Stimulated activated CD4-positive, alpha-beta T cell treated with anti-CD3 and anti-CD28 coated beads, Interleukin-1b, Interleukin-23, amount 100 ng/mL, for 1 hour (primary cell): ENCODE measurements at places on chromosomes 3 and 15.

- no peak for DNase-seq
These were observed 60.7 kb upstream of the CMTM8 start for GRCh38 chr3:32177702-32178198.

DNA sequence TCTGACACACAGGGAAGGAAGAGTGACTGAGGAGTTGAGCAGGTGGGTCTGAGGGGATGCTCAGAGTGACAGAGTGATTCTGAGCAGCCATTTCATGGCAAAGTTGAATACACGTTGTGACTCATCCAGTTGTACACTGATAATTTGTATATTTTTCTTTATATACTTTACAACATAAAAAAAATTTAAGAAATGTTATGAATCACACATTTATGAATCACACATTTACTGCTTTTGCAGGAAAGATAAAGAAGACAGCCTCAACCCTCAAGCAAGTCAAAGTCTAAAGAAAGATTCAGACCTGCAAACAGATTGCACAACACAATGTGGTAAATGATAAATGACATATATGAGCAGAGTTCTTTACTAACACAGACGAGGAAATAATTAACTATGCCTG lies 21.0 kb upstream of the CHMP2B start:
- DNase-seq, result no peak

DNA sequence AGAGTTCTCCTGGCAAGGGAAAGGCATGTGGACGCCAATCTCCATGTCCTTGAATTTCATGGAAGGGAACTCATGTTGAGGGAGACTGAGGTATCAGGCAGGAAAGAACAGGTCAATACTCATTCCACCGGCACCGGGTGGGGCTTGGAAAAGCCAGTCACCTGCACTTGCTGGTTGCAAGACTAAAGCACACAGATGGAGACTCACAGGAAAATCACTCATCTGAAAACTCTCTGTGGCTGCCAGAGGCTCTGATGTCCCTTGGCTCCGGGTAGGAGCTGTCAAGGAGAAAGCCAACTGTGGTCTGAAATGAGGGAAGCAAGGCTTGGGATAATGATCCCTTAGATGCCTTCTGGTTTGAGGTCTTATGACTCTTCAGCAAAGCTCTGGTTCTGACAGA lies 8.7 kb upstream of the CGNL1 start:
- DNase-seq, result no peak

- no peak for DNase-seq
These were observed 23.0 kb upstream of the RETNLB start for GRCh38 chr3:108780235-108780634.

DNA sequence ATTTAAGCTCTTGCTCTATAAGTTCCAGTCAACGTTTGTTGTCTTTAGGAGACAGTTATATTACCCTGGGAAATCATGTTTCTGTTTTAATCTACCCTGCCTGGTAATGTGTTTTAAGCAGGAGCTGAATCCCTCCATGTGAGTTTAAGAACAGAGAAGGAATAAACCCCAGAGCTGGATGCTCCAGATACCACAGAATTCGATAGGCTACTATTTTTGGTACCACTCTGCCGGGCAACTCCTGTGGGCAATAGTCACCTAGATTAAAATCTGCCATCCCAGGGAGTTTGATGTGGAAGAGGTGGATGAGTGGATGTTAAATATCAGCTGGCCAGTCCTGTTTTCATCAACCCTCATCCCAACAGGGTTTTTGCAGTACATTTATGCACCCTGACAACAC lies 20.4 kb downstream of the NUDT16 start:
- no peak for DNase-seq
